ENCODE measurements at places on chromosomes 7 and 10. TPM values are rescaled to one million over a fixed set of nuclear protein-coding genes. Genes with fewer than 3 reads are reported as not detected.

GRCh38 chr10:4588824-4589223 lies 237.2 kb upstream of the AKR1E2 start:
- H3K27ac ChIP-seq: no peak overlapping the region
- H3K4me3 ChIP-seq: no peak overlapping the region
- no peaks in the 10 kb centered on the region for H3K4me1 ChIP-seq
- DNase-seq: no peak
- H3K27me3 ChIP-seq: no peaks in the 10 kb centered on the region

- H3K4me3 ChIP-seq: no peak overlapping the region
- no peak for DNase-seq
- H3K27me3 ChIP-seq: no peaks in the 10 kb centered on the region
- no peak overlapping the region for H3K27ac ChIP-seq
- no peaks in the 10 kb centered on the region for H3K36me3 ChIP-seq
- H3K4me1 ChIP-seq: no peaks in the 10 kb centered on the region
These were observed 217.6 kb downstream of the TCERG1L start for GRCh38 chr10:131093795-131094366.

ATG9B gene
- not detected for total RNA-seq

BAG3 gene
- 85.7 TPM for total RNA-seq

DNA sequence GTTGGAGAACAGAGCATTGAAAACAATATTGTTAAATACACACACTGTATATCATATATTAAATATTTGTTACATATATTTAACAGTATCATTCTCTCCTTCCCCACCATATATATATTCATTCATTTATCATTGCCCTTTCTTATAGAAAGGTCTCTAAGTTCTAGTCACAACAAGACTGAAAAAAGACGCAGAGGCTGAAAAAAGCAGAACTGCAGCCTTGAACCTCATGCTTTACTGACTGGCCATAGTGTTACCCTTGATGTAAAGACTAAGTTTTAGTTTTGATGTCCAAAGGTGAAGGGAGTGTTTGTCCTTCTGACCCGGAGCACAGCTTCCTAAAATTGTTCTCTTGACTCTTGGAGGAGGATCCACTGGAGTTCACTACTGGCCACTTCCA lies 247.9 kb downstream of the PTEN start:
- no peak overlapping the region for H3K4me3 ChIP-seq
- H3K27me3 ChIP-seq: no peaks in the 10 kb centered on the region
- H3K36me3 ChIP-seq: no peaks in the 10 kb centered on the region
- H3K4me1 ChIP-seq: peaks cover 13% of the 10 kb centered on the region

DNA sequence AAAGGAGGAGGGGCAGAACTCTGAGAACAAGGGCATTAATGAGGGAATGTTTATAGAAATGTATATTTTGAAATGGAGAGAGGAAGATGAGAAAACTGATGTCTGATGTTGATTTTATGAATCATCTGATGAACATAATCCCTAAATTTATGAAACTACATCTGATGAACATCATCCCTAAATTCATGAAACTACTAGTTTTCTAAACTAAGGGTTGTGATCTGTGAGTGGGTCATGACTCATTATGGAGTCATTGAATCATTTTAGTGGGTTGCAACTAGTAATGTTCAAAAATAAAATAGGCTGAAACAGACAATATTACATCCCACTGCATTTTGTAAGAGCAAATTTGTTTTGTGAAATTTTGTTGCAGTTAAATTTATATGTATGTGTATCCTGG lies 442.6 kb upstream of the TEX47 start:
- H3K27ac ChIP-seq: no peak overlapping the region
- no peaks in the 10 kb centered on the region for H3K36me3 ChIP-seq
- H3K4me3 ChIP-seq: no peak overlapping the region
- DNase-seq: no peak
- H3K27me3 ChIP-seq: no peaks in the 10 kb centered on the region

All from transverse colon (tissue), 4 donors.